H7 (cell line): ENCODE measurements at places on chromosomes 16 and 17.

GRCh38 chr17:49316258-49316570, 45.8 kb downstream of the ZNF652 start:
- no peak for DNase-seq

GRCh38 chr17:76545918-76546555, 6.2 kb downstream of the PRCD start:
- peak; percentile 35 for DNase-seq

GRCh38 chr17:10683853-10684252, 13.5 kb downstream of the SCO1 start:
- DNase-seq = peak; percentile 57

GRCh38 chr16:20310421-20311395, 16.6 kb downstream of the GP2 start:
- DNase-seq = no peak

- DNase-seq = no peak
These were observed 109.2 kb downstream of the C16orf95 start for GRCh38 chr16:87207965-87208364.

DNA sequence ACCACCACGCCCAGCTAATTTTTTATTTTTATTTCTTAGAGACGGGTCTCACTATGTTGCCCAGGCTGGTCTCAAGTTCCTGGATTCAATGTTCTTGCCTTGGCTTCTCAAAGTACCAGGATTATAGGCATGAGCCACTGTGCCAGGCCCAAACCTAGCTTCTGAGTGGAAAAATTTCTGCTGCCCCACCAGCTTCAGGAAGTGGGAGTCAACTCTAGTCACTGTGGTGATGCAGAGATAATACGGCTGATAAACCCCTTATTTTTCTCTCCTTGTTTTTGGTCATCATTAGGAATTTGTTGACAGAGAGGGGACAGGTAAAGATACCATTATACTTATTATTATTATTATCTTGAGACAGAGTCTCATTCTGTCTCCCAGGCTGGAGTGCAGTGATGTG, 27.8 kb upstream of the PHOSPHO1 start:
- no peak for DNase-seq

DNA sequence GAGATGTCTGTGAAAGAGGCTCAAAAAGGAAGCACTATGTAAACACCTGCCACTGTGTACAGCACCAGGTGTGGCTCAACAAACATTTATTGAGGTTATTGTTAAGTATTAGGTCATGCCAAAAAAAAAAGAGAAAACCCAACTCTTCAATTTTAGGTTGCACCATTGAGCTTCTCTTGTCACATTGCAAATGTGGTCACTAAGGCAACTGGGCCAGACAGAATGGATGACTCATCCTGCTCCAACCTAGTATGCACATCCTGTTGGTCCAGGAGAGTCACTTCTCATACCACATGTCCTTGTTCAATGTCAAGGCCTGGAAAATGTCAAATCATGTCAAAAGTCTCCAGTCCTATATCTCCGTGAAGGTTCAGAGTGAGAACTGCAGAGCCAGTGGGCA, 25.0 kb downstream of the HOXB1 start:
- DNase-seq = no peak

DNA sequence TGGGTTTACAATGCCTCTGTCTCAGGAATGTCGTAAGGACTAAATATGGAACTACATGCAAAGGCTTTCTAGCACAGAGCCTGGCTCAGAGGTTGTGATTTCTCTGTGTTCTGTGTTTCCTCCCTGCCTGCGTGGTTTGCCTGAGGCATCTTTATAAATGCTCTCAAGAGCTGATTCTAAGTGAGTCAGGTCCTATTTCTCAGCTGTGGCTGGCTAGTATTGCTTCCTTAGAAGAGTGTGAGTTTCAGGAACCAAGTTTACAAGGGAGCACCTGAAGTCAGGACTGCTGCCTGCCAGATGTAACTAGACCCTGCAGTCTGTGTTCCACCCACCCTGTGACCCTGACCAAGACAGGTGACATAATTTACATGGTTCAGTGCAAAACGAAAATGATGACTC, 8.0 kb upstream of the CCL1 start:
- DNase-seq = no peak

DNA sequence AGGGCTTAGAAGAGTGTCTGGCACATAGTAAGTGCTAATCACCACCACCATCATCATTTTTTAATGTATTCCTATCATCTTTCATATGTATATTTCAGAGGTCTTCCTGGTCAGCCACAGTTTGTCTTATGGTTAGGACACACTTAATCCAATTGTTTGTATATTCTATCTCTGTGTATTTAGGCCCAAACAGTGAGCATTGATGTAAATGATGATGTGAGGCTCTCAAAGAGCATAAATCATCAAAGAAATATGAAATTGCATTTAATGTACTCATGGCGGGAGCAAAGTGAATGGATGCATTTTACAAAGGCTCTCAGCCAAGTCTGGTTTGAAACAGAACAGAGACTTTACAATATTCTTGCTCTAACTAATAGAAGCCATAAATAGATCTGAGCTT, 24.1 kb upstream of the MPHOSPH6 start:
- DNase-seq = no peak

GRCh38 chr16:75244225-75244809, 7.1 kb downstream of the BCAR1 start:
- DNase-seq = no peak

DNA sequence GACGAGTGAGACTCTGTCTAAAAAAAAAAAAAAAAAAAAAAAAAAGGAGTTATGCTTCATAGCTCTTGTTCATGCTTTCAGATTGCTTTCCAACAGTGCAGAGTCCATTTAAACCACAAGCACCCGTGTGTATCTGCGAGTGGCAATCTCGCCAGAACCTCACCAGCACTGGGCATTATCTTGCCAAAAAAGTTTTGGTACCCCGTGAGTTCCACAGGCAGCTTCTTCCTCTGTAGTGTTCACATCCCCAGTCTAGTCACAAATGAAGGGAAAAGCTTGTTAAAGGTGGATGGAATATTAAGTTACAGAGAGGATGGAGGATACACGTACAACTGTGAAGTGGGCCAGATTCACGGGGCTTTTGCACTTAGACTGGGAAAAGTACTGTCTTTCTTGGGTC, 33.5 kb downstream of the WSB1 start:
- DNase-seq = no peak

- no peak for DNase-seq
These were observed 51.7 kb downstream of the CMIP start for GRCh38 chr16:81496321-81496720.

DNA sequence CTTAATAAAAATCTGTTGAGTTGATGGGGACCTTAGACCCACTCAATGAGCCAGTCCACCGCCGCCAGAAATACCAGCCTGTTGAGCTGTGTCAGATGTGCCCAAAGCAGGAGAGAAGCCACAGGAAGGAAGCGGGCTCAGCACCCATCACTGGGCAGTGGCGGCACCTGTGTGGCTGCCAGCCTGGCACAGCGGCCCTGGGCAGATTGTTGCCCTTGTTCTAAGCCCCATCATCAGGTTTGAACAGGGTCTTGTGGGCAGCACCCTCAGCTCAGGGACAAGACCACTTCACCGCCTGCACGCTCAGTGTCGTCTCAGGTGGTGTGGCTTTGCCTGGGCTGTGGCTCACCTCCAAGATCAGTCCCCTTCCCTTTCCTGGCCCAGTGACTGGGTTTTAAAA, 9.3 kb downstream of the ENDOV start:
- DNase-seq = peak; percentile 25

- no peak for DNase-seq
These were observed 25.7 kb downstream of the NME2 start for GRCh38 chr17:51191895-51192294.

GRCh38 chr17:79562931-79563210, 48.0 kb downstream of the RBFOX3 start:
- no peak for DNase-seq

GRCh38 chr16:25228372-25228771, 11.6 kb downstream of the AQP8 start:
- peak; percentile 24 for DNase-seq

DNA sequence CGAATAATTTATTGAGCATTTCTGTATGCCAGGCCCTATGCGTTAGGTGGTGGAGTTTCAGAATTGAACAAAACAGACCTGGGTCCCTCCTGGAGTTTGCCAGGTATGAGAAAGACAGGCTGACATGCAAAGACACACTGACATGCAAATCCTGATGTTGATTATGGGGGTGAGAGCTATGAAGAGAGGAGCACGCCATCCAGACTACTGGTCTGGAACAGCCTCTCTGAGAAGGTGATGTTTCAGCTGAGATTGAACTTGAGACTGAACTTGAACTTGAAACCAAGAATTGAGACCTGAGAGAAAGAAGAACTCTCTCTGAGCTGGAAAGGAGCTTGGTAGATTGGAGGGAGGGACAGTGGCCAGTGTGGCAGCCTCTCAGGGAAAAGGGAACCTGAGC, 14.2 kb upstream of the CACNG4 start:
- no peak for DNase-seq

DNA sequence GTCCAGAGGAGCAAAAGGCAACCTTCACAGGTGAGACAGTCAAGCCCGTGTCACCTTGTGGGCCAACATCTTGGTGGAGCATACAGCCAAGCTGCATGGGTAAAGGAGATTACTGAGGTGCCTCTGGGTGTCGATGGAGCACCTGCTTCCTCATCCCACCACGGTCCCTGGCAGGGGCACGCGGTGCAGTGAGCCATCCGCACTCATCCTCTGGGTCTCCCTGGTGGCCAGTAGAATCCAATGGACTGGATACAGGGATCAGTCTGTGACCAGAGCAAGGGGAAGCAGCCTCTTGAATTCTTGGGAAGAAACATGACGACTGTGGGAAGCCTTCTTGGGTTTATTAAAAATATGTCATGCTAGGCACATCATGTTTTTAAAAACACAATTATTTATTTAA, 4.8 kb upstream of the WSCD1 start:
- DNase-seq = no peak

GRCh38 chr17:57051886-57052361, 33.1 kb upstream of the AKAP1 start:
- DNase-seq = peak; percentile 28

DNA sequence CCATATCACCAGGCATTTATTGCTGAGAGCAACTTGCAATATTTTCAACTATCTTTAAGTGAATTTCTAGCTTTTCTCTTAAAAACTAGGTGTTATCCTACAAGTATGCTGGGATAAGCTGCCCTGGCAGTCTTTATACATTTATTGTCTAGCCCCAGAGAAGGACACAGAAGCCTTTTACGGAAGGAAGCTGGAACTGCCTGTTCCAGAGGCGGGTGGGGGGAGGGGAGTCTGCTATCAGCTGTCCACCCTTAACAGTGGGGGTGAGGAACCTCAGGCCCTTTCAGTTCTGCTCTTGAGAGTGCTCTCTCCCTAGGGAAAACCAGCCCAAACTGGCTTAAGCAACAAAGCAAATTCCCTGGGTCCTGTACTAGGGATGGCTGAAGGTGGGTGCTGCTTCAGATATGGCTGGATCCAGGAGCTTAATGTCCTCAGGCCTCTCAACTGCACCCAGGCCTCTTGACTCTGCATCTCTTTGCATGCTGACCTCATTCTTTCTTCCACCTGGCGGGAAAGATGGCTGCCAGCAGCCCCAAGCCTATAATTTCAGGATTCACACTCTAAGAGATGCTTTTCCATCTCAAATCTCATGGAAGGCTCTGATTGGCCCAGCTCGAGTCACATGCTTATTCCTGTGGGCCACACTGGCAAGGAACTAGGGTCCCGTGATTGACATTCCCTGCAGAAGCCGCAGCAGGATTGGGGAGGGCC, 16.6 kb downstream of the NAGPA start:
- no peak for DNase-seq

- no peak for DNase-seq
These were observed at the start of gene HSD17B2 for GRCh38 chr16:82034981-82035612. HSD17B2 (plus strand) TSS chr16:82035253; CDS start chr16:82035425, 172 bp downstream.

DNA sequence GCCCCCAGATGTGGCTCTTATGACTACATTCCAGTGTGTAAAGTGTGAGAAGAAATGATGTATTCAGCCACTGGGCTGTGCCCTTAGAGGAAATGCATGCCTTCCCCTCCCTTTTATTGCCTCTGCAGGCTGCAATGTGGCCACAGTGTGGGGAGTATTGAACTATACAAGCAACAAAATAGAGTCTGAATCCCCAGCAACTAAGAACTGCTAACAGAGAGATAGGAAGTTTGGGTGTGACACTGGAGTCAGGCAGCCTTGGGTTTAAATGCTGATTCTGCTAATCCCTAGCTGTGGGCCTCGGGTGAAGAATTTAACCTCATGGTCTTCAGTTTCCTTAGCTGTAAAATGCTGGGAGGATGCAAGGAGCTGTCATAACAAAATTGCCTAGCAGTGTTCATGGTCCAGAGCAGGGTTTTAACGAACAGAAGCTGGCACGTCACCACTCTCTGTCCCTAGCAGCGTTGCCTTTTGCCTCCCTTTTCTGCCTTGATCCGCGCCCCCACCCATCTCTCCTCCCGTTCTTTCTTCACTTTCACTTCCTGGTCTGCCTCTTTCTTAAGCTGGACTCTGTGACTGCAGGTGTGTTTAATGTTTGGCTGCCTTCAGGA, 50.3 kb downstream of the KPNA2 start:
- DNase-seq = no peak

GRCh38 chr16:85554114-85554888, 58.8 kb upstream of the GSE1 start:
- peak; percentile 84 for DNase-seq

GRCh38 chr17:2215616-2216364, 87.8 kb downstream of the SMG6 start:
- DNase-seq = peak; percentile 75

- peak; percentile 2 for DNase-seq
These were observed 24.7 kb downstream of the SSH2 start for GRCh38 chr17:29905086-29905878.

- no peak for DNase-seq
These were observed 2.6 kb downstream of the LRRC59 start for GRCh38 chr17:50394711-50395110.

DNA sequence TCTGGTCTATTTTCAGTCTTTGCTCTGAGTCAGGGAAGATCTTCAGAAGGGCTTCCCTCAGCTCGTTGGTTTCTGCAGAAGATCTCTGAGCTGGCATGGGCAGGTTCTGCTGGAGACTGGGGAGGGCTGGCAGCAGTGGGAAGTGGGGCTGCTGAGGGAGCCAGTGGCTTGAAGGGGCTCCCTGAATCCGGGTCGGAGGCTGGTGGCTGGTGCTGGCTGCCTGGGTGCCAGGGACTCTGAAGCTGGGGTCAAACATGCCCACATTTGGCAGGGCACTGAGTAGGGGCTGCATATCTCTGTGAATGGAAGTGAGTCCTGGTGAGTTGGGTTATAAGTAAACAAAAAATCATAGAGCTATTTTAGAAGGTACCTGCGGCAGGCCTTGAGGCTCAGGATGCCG, 67.0 kb downstream of the N4BP1 start:
- no peak for DNase-seq

- DNase-seq = peak; percentile 45
These were observed 31.9 kb downstream of the USP22 start for GRCh38 chr17:21010705-21011596.

DNA sequence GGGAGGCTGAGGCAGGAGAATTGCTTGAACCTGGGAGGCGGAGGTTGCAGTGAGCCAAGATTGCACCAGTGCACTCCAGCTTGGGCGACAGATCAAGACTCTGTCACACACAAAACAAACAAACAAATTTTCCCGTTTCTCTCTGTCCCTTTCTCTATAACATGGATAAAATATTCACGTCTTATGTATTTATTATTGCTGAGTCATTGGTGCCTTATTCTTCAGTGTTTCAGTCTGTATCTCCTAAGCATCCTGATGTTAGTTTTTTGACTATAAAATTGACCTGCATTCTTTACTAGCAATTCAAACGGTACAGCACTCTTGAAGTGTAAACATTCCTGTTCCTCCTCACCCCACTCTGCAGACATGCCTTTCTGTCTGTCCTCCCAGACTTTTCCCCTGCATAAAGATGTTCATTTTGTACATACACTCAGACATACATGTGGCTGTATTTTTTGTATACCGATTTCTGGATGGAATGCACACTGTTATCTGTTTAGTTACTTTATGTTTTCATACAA, 16.4 kb downstream of the DHODH start:
- no peak for DNase-seq
